ENCODE measurements at places on chromosomes 1 and 21. TPM values are rescaled to one million over a fixed set of nuclear protein-coding genes. Genes with fewer than 3 reads are reported as not detected.

The ST6GALNAC3 gene
- total RNA-seq: 6.8 TPM

- no peaks in the 10 kb centered on the region for H3K27me3 ChIP-seq
- DNase-seq: no peak
- H3K27ac ChIP-seq: peak overlapping the region; percentile 85
- peaks cover 83% of the 10 kb centered on the region for H3K36me3 ChIP-seq
- peaks cover 77% of the 10 kb centered on the region for H3K4me1 ChIP-seq
These were observed 12.6 kb downstream of the COL6A1 start for GRCh38 chr21:45994086-45994661.

DNA sequence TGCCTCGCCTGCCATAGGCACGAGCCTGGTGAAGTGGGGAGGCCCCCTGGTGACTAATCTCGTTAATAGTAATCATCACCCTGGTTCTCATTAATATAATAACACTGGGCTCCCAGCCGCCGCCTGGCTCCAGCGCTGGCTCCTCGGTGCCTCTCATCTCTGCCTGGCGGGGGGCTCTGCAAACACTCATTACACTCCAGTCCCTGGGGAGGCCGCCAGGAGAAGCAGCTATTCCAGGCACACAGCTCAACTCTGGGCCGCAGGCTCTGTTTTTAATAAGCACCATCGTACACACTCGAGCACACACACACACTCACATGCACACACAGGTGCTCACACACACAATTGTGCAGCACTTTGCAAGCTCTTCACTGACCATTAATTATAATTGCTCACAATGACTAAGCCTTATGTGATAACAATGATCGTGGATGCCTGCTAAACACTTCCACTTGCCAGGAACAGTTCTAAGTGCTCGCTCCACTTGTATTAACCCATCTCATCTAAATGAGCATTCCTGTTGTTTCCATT, 52.2 kb downstream of the SDC3 start:
- no peak overlapping the region for H3K4me3 ChIP-seq
- H3K27me3 ChIP-seq: no peaks in the 10 kb centered on the region
- no peaks in the 10 kb centered on the region for H3K36me3 ChIP-seq
- H3K4me1 ChIP-seq: peaks cover 11% of the 10 kb centered on the region

DNA sequence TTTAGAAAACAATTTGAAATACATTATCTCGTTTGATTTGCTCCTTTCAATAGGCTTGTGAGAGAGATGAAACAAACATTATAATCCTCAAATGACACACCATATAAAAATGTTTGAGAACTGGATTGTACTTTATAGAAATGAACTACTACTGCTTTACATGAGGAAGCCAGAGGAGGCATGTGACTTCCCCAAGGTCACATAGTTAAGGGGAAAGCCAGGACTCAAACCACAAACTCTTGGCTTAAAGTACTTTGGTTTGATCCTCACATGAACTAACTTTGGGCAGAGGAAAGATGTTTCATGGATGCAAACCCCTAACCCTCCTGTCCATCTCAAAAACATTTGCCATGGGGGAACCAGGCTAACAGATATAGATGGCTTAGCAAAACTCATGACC, 4.7 kb downstream of the ARHGEF11 start:
- H3K4me1 ChIP-seq: peaks cover 58% of the 10 kb centered on the region
- no peaks in the 10 kb centered on the region for H3K27me3 ChIP-seq
- H3K27ac ChIP-seq: no peak overlapping the region

Measured in esophagus muscularis mucosa (tissue), 4 donors.